ENCODE measurements at places on chromosomes 4 and X.
A peak's percentile ranks its signal among the peaks of the same experiment; 100 is the strongest.

- H3K4me1 ChIP-seq, result no peaks in the 10 kb centered on the region
- H3K4me3 ChIP-seq, result no peak overlapping the region
- no peaks in the 10 kb centered on the region for H3K27me3 ChIP-seq
These were observed 56.9 kb upstream of the OGT start for GRCh38 chrX:71475785-71476540.

GRCh38 chrX:87663421-87663820 is 145.8 kb downstream of the KLHL4 start:
- no peak overlapping the region for H3K27ac ChIP-seq
- DNase-seq, result no peak
- H3K36me3 ChIP-seq, result peaks cover 4% of the 10 kb centered on the region
- H3K4me3 ChIP-seq, result no peak overlapping the region
- no peaks in the 10 kb centered on the region for H3K27me3 ChIP-seq

GRCh38 chrX:40104985-40105834 is 7.5 kb upstream of the BCOR start:
- no peak overlapping the region for H3K27ac ChIP-seq
- H3K4me3 ChIP-seq, result no peak overlapping the region
- peaks cover 8% of the 10 kb centered on the region for H3K27me3 ChIP-seq
- peaks cover 6% of the 10 kb centered on the region for H3K4me1 ChIP-seq
- no peaks in the 10 kb centered on the region for H3K36me3 ChIP-seq
- DNase-seq, result no peak

DNA sequence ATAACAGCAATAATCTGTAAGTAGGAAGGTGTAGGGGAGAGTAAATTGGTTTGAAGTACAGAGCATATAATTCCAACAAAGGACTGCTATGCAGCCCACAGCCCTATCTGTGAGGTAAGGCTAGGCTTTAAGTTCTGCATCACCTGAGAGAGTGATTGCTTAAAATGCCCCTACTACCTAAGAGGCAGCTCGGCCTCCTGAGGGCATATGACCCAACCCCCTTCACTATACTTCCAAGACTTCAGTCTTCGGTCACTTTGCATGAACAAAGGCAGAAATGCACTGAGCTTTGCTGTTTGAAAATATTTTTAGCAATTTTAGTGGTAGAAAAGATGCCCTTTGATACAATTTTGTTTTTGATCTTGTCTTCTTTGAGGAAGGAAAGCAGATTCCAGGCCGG is 4.9 kb upstream of the DDX3X start:
- H3K27me3 ChIP-seq, result peaks cover 12% of the 10 kb centered on the region
- H3K27ac ChIP-seq, result no peak overlapping the region
- H3K4me3 ChIP-seq, result no peak overlapping the region
- peaks cover 8% of the 10 kb centered on the region for H3K36me3 ChIP-seq
- DNase-seq, result no peak
- peaks cover 4% of the 10 kb centered on the region for H3K4me1 ChIP-seq

GRCh38 chr4:169116270-169116901 is 106.3 kb upstream of the CBR4 start:
- no peak overlapping the region for H3K4me3 ChIP-seq
- peaks cover 34% of the 10 kb centered on the region for H3K36me3 ChIP-seq
- no peak for DNase-seq
- H3K27me3 ChIP-seq, result peaks cover 3% of the 10 kb centered on the region

DNA sequence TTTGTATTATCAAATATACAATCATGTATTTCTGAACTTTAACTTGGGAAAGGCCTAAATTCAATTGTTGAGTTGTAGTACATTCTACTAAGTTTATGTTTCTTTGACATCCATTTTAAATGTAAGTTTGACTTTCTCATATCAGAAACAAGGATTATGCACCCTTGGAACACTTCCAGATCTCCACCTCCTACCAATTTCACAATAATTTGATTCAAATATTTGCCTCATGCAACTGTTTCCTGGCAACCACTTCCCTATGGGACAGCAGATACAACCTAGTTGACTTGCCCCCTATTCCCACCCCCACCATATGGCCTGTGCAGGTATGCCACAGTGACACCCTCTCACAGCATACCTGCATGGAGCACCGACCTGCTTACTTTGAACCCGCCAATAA is 506.4 kb upstream of the PABPC4L start:
- no peaks in the 10 kb centered on the region for H3K27me3 ChIP-seq
- H3K4me1 ChIP-seq, result no peaks in the 10 kb centered on the region
- no peaks in the 10 kb centered on the region for H3K36me3 ChIP-seq
- H3K27ac ChIP-seq, result no peak overlapping the region
- DNase-seq, result no peak

DNA sequence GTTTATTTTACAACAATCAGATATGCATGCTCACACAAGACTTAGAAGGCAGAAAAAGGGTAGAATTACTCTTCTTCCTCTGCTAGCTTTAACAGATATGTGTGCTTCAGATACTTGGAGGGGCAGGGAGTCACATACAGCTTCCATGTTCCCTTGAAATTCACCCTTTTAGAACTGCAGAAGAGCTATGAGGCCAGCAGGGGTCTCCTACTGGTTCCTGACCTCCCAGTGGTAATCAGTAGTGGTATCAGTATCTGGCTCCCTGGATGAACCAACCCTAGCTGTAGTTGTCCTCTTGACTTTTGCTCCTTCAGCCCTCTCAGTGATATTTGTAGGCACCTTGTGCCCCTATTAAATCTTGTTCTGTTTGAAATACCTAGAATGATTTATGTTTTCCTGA is 81.5 kb downstream of the RCHY1 start:
- H3K4me3 ChIP-seq, result no peak overlapping the region
- H3K27ac ChIP-seq, result no peak overlapping the region
- H3K36me3 ChIP-seq, result no peaks in the 10 kb centered on the region
- DNase-seq, result peak; percentile 12
- H3K4me1 ChIP-seq, result peaks cover 13% of the 10 kb centered on the region

DNA sequence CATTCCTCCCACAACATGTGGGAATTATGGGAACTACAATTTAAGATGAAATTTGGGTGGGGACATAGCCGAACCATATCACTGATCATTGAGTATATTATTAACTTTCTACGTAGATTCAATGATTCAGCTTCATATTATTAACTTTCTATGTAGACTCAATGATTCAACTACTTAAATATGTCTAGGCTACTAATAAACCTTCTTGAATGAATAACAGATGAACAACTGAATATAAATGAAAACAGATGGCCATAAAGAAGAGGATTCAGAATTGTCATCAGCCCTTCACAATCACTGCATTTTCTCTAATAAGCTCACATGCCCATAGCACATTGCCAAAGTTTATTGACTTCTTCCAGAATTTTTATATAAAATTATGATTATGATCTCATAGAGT is 57.0 kb downstream of the CEP44 start:
- H3K36me3 ChIP-seq, result no peaks in the 10 kb centered on the region
- no peak overlapping the region for H3K4me3 ChIP-seq
- no peaks in the 10 kb centered on the region for H3K4me1 ChIP-seq
- no peaks in the 10 kb centered on the region for H3K27me3 ChIP-seq

- H3K27me3 ChIP-seq, result peaks cover 3% of the 10 kb centered on the region
- no peak overlapping the region for H3K4me3 ChIP-seq
- H3K27ac ChIP-seq, result no peak overlapping the region
- no peak for DNase-seq
- H3K4me1 ChIP-seq, result no peaks in the 10 kb centered on the region
- H3K36me3 ChIP-seq, result no peaks in the 10 kb centered on the region
These were observed 35.8 kb upstream of the TNIP3 start for GRCh38 chr4:121199742-121200561.

GRCh38 chrX:132127743-132128142 is at the start of gene FRMD7:
Gene FRMD7, minus strand, starts transcription at chrX:132128020. Its CDS starts 176 bp downstream, at chrX:132127844.
- no peak within 1 kb of the TSS for H3K27ac ChIP-seq
- peak; percentile 2 for DNase-seq
- no peaks in the 10 kb centered on the region for H3K4me1 ChIP-seq
- H3K4me3 ChIP-seq, result no peak within 1 kb of the TSS
- H3K27me3 ChIP-seq, result no peaks in the 10 kb centered on the region
- no peaks in the 10 kb centered on the region for H3K36me3 ChIP-seq

GRCh38 chrX:72255445-72255844 is 16.6 kb upstream of the ERCC6L start:
- peaks cover 2% of the 10 kb centered on the region for H3K27me3 ChIP-seq
- no peaks in the 10 kb centered on the region for H3K4me1 ChIP-seq
- no peak overlapping the region for H3K4me3 ChIP-seq
- no peaks in the 10 kb centered on the region for H3K36me3 ChIP-seq

DNA sequence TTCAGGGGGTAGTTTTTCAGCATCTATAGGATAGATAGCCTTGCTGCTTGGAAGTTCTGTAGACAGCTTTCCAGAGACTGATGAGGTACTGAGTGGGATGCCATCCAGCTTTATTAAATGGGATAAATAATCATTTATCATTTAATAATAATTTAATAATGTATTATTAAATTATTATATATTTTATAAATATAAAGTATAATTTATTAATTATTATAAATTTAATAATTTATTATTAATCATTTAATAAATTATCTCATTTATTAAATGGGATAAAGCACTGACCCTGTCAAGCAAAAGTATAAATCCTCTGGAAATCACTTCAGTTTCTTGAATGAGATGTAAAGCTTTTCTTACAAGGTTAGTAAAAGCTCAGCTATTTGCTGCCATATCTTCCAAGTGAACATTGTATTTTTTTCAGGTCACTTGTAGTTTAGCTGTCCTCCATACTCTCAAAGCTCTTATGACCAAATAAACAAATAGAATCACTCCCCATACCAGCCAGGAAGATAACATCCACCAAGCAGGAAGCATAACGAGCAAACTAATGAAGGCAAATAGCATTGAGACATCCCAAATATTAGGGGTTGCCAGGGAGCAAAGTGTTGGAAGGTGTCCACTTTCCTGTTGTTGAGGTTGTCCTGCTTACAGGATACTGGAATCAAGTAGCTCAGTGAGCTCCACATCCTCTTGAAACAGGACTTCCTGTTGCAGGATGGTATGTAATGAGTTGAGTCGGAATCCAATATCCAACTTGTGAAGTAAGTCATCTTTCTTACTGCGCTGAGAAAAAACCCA is 88.9 kb downstream of the ZNF674 start:
- no peaks in the 10 kb centered on the region for H3K27me3 ChIP-seq
- peak; percentile 19 for DNase-seq
- peak overlapping the region; percentile 98 for H3K27ac ChIP-seq
- H3K4me3 ChIP-seq, result peak overlapping the region; percentile 44
- H3K4me1 ChIP-seq, result peaks cover 15% of the 10 kb centered on the region

GRCh38 chr4:189809241-189809735 is 131.4 kb upstream of the FRG1 start:
- H3K36me3 ChIP-seq, result no peaks in the 10 kb centered on the region
- no peak overlapping the region for H3K27ac ChIP-seq
- no peak overlapping the region for H3K4me3 ChIP-seq
- no peak for DNase-seq
- no peaks in the 10 kb centered on the region for H3K4me1 ChIP-seq
- H3K27me3 ChIP-seq, result no peaks in the 10 kb centered on the region

GRCh38 chr4:184417802-184418511 is 56.4 kb downstream of the IRF2 start:
- no peak for DNase-seq
- peaks cover 48% of the 10 kb centered on the region for H3K36me3 ChIP-seq
- H3K27ac ChIP-seq, result no peak overlapping the region
- H3K4me3 ChIP-seq, result no peak overlapping the region
- peaks cover 21% of the 10 kb centered on the region for H3K4me1 ChIP-seq

GRCh38 chr4:1381181-1381621 is 25.0 kb downstream of the NKX1-1 start:
- no peak for DNase-seq
- H3K4me3 ChIP-seq, result no peak overlapping the region
- no peaks in the 10 kb centered on the region for H3K27me3 ChIP-seq

DNA sequence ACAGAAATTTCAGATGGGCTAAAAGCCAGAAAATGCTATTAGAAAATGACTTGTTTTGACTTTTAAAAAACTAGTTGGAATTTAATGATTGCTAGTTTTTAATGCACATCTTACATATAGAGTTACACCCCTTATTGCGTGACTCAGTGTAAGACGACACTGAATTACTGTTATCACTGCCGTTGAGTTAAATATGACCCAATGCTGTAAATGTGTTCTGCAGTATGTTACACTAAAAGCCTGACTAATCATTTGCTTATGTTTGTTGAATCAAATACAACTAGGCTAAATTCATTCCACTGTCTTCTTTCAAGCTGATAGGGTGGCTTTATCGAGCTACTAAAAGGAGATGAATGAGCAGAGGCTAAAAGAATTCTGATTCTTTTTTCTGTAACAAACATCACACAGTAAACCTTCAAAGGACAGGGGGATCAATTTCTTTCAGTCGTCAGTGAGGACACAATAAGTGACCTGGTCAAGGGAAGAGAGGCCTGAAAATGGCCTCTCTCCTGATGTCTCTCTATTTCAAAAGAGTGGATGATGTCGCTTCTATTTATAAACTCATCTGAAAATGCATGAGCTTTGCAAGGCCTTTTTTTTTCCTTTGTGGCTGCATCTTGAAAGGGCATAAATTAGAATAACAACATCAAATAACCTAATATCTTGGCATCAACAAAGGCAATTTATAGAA is 142.2 kb upstream of the KCNIP4 start:
- DNase-seq, result no peak
- H3K4me3 ChIP-seq, result no peak overlapping the region
- H3K27ac ChIP-seq, result no peak overlapping the region
- no peaks in the 10 kb centered on the region for H3K27me3 ChIP-seq
- H3K36me3 ChIP-seq, result no peaks in the 10 kb centered on the region
- no peaks in the 10 kb centered on the region for H3K4me1 ChIP-seq

DNA sequence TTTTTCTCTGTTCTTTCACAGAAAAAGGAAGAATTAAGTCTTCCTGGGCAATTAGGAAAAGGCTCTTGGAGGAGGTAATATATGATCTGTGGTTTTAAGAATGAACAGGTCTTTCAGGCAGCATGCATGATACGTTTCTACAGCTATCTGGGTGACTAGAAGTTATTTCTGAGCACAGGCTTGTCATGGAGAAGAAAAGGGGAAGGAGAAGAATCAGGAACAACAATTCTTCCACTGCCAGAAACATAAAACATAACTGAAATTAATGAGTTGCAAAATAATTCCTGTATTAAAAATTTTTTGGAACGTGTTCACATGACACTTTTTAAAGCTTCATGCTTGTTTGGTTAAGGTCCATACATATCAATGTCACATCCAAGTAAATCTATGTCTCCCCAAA is 17.7 kb upstream of the STIM2 start:
- H3K36me3 ChIP-seq, result no peaks in the 10 kb centered on the region
- no peak overlapping the region for H3K27ac ChIP-seq
- H3K27me3 ChIP-seq, result peaks cover 4% of the 10 kb centered on the region

- no peaks in the 10 kb centered on the region for H3K27me3 ChIP-seq
- H3K4me1 ChIP-seq, result no peaks in the 10 kb centered on the region
- no peak overlapping the region for H3K27ac ChIP-seq
- no peak for DNase-seq
- H3K36me3 ChIP-seq, result no peaks in the 10 kb centered on the region
These were observed 85.4 kb downstream of the MAGEC1 start for GRCh38 chrX:141989134-141989533.

DNA sequence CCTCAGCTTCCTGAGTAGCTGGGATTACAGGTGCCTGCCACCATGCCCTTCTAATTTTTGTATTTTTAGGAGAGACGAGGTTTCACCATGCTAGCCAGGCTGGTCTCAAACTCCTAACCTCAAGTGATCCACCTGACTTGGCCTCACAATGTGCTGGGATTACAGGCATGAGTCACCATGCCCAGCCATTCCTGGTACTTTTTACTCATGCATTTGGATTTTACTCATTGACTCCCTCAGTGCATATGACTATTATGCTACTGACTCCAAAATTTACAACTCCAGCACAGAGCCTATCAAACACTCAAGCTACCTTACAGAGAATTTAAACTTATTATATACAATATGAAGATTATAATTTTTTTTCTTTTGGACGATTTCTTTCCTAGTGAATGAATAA is 199.9 kb downstream of the CXXC4 start:
- no peaks in the 10 kb centered on the region for H3K36me3 ChIP-seq
- no peaks in the 10 kb centered on the region for H3K27me3 ChIP-seq
- no peak for DNase-seq
- no peak overlapping the region for H3K27ac ChIP-seq
- H3K4me3 ChIP-seq, result no peak overlapping the region
